Lower lobe of right lung (tissue), 2 donors: ENCODE measurements at places on chromosomes 3 and 15. TPM values are rescaled to one million over a fixed set of nuclear protein-coding genes. Genes with fewer than 3 reads are reported as not detected.

Gene BCHE
- 5.8 TPM for total RNA-seq

- no peak for DNase-seq
Observed at GRCh38 chr3:107679921-107680320, 157.2 kb downstream of the BBX start.

Gene LSG1
- total RNA-seq = 40.9 TPM

Gene FBXL22
- total RNA-seq = 1.4 TPM

Gene WDR93
- total RNA-seq = 1.2 TPM
